ENCODE measurements at places on chromosomes 1 and 21.

GRCh38 chr21:26503414-26503813 is 69.7 kb downstream of the CYYR1 start:
- no peak for DNase-seq

DNA sequence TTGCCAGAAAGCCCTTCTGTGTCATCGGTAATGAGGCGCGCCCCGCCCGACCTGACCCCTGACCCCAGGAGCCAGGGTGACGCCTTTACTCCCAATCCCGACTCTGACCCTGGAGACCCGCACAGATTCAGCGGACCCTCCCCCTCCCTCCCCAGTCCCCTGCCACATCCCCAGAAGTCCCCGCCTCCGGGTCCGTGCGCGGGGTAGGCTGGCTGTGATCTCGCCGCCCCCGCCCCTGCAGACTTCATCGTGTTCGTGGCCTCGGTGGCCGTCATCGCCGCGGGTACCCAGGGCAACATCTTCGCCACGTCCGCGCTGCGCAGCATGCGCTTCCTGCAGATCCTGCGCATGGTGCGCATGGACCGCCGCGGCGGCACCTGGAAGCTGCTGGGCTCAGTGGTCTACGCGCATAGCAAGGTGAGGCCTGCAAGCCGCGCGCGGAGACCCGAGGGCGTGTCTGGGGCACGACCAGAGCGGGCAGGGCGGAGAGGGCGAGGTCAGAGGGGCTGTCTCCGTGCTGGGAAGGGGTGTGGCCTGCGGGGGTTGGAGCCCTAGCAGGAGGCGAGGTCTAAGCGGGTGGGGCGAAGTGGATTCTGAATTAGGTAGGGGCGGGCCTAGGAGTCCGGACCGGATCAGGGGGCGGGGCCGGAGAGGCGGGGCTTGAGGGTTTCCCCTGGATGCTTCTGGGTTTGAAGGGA is 34.8 kb downstream of the KCNQ4 start:
- DNase-seq: peak; percentile 51

- no peak for DNase-seq
Measured at GRCh38 chr1:198350456-198350855, 190.0 kb downstream of the ATP6V1G3 start.

- DNase-seq: no peak
Measured at GRCh38 chr1:147515045-147515869, 26.0 kb upstream of the BCL9 start.

DNA sequence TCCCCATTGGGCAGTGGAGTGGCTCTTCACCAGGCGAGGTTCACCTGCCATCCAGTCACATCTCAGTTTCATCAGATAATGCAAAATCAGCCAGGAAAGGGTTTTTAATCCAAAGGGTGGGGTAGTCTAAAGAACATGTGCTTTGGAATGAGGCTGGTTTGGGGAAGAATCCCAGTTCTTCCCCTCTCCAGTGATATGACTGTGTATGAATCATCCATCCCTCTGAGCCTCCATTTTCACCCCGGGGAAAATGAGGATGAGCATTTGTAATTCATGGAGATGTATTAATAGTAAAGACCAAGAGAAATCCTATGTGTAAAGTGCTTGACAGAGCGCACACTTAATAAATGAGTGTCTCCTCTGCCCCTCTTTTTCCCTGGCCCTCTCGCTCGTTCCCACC is 215.1 kb upstream of the FGGY start:
- DNase-seq: no peak

DNA sequence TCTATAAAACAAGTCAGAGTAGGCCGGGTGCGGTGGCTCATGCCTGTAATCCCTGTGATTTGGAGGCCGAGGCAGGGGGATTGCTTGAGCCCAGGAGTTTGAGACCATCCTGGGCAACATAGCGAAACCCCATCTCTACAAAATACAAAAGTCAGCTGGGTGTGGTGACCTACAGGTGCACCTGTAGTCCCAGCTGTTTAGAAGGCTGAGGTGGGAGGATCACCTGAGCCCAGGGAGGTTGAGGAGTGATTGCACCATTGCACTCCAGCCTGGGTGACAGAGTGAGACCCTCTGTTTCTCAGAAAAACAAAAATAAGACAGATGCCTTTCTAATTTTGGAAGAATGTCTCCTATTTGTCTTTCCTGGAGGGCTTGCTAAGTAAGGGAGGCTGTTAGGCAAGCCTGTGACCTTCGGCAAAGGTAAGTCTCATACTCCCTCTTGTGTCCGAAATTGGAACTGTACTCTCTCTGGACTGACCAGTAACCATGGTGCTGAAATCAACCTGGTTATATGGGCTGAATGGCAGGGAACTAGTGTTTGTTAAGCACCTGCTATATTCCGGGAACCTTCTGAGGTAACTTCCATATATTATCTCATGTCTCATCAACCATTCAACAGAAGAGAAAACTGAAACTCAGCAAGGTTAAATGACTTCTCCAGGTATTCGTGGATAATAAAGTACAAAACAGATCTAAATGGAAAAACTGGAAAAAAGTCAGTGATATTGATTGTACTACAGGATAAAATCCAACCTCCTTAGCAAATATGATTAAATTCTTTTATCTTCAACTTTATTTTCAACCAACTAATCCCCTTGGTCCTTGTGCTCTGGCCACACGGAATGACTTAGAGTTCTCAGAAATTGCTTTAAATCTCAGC is 11.8 kb upstream of the RAB3B start:
- DNase-seq: no peak

DNA sequence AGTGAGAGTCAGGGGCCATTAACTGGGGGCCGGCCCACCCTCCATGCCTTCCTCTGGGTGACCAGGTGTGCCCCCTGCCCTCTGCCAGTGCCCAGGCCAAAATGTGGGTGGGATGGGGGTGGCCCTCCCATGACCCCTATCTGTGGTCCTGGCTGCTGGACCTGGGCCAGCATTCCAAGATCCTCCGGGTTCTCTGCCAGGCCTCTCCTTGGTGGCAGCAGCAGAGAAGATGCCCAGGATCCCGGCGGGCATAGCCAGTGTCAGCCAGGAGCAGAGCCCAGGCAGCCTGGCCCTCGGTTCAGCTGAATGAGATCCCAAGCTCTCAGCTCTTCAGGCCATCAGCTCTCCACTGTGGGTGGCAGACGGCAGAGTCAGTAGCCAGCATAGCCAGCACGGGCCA is 31.3 kb upstream of the ACTRT2 start:
- no peak for DNase-seq

DNA sequence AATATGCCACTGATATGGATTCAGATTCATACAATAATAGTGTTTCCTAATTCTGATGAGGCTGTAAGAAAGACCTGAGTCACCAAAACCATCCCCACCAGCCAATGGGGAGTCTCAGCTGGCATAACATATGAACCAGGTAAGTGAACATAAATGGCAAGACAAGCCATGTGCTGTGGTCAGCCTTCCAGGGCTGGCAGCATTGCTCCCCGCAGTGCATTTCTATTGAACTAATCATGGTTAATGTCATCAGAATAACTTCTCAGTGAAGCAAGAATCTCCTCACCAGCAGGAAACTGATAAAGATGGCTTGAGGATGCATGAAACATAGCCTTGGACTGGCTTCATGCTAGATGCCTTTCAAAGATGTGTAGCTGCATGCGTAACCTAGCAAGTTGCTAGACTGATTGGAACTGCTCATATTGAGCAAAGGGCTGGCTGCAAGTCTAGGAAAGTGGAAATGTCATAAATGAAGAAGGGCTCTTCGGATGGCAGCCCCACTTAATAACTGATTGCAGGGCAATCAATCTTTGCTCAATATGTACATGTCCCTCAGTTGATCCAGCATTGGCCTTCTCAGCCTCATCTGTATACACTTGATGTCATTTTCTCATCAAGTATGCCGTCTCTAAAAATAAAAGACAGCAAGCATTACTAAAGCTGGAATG is 88.0 kb downstream of the NTNG1 start:
- no peak for DNase-seq

- DNase-seq: no peak
Measured at GRCh38 chr1:160406131-160406968, 6.0 kb downstream of the VANGL2 start.

DNA sequence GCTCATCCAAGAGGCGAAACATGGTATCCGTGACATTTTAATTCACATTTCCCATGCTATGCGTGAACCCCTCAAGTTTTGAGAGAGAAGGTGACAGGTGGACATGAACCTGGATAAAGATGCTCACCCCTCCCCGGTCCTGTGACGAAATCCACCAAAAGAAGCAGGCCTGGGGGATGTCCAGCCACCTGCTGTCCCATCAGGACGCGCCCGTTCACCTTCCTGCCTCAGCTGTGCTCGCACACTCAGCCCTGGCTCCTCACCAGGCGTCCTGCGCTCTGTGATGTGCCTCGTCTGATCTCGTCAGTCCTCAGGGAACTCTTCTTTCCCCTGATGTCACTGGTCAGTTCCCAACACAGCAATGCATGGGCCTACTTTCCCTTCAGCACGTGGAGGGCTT is 10.3 kb downstream of the FHAD1 start:
- no peak for DNase-seq

All from left lobe of liver (tissue), 2 donors.